ENCODE measurements at places on chromosomes 4 and X.

GRCh38 chr4:143782521-143782920 lies 82.0 kb upstream of the FREM3 start:
- no peak for DNase-seq

DNA sequence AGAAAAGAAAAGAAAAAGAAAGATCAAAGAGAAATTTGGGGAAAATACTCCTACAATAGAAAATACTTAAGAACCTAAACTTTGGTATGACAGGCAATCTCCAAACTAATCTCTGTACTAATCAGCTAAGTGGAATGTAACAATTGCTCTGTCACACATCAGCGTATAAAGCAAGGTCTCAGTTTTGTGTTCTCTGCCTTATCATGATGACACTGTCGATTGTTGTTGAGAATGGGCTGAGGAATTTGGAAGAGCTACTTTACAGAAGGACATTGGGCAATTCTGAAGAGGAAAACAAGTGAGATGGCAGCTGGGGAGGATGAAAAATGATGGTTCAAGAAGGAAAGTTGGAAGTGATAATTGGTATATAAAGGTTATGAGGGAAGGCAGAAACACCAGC lies 486.0 kb upstream of the HTR2C start:
- no peak for DNase-seq

- no peak for DNase-seq
Measured at GRCh38 chrX:129798888-129799287, 19.1 kb downstream of the SASH3 start.

DNA sequence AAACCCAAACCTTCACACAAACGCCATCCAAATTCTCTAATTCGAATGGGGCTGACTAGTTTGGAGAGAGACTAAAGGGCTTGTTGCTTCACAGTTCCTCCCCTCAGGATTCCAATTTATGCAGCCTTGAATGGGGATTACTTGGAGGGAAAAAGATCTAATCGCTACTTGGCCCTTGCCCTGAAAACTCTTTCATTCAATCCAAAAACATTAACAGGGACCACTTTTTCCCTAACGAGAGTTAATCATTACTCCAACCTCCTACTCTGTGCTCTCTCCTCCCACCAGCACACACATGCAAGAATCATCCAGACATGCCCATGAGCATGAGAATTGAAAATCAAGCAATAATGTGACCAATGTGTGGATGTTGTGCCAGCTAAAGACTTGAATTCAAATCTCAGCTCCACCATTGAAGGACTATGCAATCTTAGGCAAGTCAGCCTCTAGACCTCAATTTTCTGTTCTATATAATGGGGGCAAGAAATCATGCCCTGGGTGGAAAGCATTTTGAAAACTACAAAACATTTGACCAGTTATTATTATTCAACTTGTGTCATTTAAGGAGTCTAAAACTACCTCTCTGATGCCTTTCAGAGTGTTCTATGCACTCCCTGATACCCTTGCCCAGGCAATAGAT lies 34.3 kb upstream of the GPC3 start:
- DNase-seq, result no peak

GRCh38 chrX:148556498-148556897 lies 56.1 kb downstream of the AFF2 start:
- DNase-seq, result no peak

DNA sequence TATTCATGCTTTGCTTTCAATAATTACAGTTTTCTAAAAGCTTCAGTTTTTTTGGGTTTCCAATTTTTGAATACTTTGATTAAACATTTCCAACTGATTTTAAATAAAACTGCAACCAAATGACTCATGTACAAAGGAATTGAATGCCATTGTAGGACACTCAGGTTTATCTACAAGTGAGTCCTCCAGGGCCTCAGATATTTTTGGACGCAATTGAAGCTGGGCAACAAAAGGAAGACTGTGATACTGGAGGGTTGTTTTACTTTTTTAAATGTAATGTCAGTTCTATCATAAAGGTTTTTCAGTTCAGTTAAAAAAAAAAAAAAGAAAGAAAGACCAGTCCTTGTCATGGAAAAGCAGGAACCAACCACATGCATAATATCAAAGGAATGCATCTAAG lies 64.2 kb downstream of the MAGEA10 start:
- no peak for DNase-seq

DNA sequence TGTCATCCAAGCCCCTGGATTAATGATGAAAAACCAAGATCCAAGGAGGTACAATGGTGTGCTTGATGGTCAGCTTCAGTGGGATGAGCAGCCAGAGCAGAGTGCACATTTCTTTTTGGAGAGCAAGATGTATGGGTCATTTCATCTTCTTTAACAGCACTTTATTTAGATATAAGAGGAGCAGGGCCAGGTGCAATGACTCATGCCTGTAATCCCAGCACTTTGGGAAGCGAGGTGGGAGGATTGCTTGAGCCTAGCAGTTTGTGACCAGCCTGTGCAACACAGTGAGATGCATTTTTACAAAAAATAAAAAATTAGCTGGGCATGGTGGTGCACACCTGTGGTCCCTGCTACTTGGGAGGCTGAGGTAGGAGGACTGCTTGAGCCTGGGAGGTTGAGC lies 45.3 kb upstream of the MAP3K15 start:
- DNase-seq, result no peak

DNA sequence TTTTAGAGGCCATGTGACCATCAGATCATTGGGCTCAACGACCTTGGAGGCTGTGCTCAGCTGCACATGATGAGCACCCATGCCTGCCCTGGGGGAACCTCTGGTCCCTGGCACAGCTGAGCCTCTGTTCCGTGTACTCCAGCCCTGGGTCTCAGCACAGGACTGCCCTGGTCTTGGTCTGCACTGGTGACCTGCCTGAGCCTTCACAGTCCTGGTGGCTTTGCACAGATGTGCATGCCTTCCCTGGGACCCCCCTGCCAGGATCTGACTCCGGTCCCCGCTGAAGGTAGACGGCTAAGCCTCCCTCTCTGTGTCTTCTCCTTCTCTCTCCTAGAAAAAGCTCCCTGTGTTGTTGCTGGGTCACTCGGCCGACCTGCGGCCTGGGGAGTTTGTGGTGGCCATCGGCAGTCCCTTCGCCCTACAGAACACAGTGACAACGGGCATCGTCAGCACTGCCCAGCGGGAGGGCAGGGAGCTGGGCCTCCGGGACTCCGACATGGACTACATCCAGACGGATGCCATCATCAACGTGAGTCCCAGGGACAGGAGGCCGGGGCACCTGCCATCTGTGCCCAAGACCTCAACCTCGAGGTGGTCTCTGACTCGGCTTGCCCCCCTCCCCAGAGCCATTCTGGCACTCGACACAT lies 21.6 kb downstream of the HTRA3 start:
- DNase-seq, result no peak

GRCh38 chr4:181966104-181966551 lies 277.1 kb upstream of the TENM3 start:
- no peak for DNase-seq

- DNase-seq, result no peak
Measured at GRCh38 chrX:1084689-1085088, 127.8 kb downstream of the CRLF2 start.

GRCh38 chr4:184628103-184628502 lies 21.1 kb downstream of the CASP3 start:
- DNase-seq, result no peak

GRCh38 chr4:45409536-45409935 lies 683.2 kb upstream of the GNPDA2 start:
- DNase-seq, result no peak

- no peak for DNase-seq
Measured at GRCh38 chr4:186030399-186030775, 38.6 kb upstream of the TLR3 start.

GRCh38 chr4:54165011-54165410 lies 64.1 kb upstream of the PDGFRA start:
- no peak for DNase-seq

- DNase-seq, result no peak
Measured at GRCh38 chr4:187555174-187555573, 440.4 kb upstream of the ZFP42 start.

DNA sequence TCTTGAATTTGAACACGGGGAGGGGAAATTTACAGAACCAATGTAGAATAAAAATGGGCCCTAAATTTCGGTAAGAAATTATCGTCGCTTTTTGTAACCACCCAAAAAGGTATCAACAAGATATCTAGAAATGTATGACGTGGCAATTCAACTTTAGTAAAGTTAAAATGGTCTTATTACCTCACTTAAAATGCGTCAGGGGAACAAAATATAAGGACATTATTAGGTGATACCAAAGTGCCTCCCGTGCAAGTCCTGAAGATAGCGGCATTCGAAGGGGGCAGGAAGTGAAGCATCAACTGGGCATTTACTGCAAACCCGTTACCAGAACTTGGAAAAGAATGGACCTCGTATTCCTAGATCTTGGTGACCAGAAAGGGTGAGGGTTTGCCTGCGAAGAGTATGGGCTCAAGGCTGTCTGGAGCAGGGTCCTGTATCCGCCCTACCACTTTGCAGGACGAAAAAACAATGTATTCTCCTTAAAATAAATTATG lies 980 bp downstream of the AP1S2 start:
- no peak for DNase-seq

DNA sequence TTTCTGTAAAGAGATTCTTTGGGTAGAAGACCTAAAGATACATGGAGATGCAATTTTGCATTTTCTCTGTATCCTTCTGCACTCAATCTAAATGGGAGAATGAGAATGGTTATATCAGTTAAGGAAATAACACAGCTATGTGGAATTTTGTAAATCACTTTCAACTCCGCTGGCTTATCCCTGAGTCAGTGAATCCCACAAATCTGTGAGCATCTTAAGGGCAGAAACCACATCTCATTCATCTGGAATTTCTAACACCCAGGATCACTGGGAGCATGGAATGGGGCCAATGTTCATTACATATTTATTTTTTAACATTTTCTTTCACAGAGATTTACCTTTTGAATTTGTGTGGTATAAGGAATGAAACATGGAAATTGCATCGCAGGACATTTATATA lies 167.8 kb downstream of the CFAP47 start:
- no peak for DNase-seq

GRCh38 chrX:136906921-136907510 lies 26.5 kb upstream of the RBMX start:
- no peak for DNase-seq

DNA sequence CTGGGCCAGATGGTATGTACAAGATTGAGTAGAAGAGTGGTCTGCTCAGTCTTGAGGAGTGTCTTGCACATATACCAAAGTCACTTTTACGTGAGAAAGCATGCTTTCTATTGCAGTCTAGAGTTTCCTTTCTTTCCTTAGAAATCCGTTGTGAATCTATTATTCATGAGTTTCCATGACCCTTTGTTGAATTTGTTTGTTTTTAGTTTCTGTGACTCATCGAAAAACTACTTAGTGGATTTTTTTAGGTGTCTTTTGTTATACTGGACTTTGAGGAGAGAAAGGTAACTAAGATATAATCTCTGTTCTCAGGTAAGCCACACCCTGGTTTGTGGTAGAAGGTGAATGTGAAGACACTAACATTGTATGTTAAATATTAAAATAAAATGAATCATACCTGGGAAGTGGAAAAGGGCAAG lies 23.0 kb downstream of the GALNT7 start:
- DNase-seq, result no peak

DNA sequence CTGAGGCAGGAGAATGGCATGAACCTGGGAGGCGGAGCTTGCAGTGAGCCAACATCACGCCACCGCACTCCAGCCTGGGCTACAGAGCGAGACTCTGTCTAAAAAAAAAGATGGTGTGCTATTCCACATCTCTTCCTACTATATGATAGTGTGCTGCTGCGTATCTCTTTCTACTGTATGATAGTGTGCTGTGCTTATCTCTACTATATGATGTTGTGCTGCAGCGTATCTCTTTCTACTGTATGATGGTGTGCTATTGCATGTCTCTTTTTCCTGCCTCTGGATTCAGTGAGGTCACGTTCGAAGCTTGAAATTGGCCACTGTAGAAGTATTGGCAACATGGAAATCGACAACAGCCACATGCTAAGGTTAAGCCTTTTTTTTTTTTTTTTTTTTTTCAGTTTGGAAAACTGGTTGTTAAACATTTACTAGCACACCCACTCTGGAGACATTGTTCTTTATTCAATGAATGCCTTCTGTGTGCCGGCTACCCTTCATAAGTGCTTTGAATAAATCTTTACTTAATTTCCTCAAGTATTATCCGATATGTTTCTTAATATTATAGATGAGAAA lies 31.0 kb downstream of the ARFIP1 start:
- DNase-seq, result no peak

DNA sequence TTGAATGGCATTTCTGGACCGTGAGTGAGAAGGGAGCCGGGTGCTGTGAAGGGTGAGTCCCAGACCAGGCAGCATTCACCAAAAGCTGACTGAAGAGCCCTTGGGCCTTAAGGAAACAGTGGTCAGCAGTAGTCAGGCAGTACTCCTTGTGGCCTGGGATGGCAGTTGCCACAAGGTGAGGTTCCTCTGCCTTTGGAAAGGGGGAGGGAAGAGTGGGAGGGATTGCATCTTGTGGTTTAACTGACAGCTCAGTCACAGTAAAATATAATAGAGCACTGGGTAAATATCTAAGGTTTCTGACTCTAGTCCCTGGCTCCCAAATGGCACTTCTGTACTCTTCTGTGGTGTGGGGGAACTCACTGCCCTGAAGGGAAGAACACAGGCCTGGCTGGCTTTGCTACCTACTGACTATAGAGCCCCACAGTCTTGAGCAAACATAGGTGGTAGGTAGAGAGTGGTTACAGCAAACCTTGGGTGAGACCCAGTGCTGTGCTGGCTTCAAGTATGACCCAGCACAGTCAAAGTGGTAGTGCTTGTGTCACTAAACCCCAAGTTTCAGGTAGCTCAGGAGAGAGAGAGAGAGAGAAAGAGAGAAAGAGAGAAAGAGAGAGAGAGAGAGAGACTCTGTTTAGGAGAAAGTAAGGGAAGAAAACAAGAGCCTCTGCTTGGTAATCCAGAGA lies 154.2 kb downstream of the TEX11 start:
- no peak for DNase-seq

GRCh38 chrX:14864631-14865030 lies 8.2 kb downstream of the FANCB start:
- no peak for DNase-seq

- no peak for DNase-seq
Measured at GRCh38 chr4:106312377-106312776, 3.6 kb downstream of the TBCK start.

DNA sequence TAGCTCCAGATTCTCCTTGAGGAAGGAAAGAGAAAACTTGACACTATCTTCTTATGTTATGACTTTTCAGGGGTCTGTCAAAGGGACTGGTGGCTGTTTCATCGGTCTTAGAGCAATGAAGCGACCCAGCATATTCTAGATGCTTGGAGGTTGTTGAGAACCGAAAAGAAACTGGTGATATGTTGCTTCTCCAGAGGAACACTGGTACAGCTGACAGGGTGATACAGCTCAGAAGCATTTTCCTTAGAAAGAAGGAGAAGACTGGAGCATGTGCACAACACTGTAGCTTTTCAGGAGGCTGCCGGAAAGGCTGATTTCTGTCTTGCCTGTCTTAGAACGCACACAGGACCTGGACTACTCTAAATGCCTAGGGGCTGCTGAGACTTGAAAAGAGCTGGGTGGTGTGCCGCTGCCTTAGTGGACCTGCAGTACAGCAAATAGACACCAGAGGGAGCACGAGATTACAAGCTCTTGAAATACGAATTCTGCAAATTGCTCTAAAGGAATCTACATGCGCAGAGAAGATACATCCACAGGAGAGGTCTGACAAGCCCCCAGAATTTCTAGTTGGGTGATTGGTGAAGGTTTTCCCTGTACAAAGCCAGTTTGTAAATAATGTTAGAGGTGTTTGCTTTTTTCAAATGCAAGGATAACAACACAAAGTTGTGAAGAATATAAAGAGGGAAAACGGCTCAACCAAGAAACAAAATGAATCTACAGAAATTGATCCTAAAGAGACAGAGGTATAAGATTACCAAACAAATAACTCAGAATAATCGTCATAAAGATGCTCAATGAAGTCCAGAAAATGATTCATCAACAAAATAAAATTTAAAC lies 223.1 kb upstream of the DMD start:
- DNase-seq, result no peak
